Common myeloid progenitor, CD34-positive (primary cell): ENCODE measurements at places on chromosomes 4 and X.

GRCh38 chrX:39398215-39398962 is 597.1 kb downstream of the MID1IP1 start:
- DNase-seq, result no peak

DNA sequence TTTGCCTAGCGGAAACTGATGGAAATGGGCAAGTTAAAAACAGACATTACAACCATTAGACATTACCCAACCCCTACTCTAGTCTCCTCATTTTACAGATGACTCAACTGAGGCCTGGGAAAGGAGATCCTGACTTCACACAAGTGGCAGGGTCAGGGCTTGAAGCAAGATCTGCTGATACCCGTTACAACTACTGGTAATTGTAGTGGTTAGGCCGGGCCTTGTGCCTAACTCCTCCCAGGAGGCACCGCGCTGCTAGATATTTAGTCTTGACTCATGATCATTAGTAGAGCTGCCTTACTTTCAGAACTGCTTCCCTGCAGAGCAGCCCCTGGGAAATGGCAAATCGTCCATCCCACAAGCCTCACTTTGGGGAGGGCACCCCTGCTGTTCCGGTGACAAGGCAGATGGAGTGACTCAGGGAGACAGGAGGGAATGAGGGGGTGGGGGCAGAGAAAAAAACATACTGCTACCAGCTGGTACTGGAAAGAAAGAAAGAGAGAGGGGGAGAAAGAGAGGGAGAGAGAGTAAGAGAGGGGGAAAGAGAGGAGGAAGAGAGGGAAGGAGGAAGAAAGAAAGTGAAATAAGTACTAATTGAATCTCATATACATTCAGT is 12.2 kb downstream of the ARHGEF6 start:
- peak; percentile 81 for DNase-seq

DNA sequence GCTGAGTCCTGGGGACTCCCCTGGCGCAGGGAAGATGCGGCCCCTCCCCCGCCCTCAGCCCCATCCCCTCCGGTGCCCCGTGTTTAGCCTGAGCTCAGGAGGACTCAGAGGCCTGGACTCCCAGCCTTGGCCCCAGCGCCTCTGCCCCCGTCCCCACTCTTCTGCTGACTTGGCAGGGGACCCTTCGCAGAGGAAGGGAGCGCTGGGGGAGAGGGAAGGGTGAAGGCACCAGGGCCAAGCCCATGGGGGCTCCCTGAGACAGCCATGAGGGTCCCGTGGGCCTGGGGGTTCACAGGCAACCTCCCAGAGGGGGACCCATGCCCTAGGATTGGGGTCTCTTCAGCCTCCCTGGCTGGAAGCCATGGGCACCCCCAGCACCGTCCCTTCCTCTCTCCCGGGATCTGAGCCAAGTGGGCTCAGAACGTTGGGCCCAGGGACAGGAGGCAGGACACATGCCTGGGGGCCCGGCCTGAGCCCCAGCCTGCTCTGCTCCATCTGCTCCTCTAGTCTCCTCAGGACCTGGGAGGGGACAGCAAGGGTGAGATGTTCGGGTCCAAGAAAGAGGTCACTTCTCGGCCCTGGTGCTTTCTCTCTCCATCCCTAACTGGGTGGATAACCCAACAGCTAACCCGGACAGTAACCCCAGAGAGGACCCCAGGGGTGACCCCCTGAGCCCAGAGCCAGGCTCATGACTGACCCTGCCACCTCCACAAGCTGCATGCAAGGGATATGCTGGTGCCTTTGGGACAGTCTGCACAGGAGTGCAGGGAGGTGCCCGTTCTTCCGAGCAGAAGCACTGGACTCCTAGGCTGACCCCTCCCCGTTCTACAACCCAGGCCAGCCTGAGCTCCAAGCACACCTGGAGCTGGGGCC is 1.5 kb upstream of the CPLX1 start:
- no peak for DNase-seq

DNA sequence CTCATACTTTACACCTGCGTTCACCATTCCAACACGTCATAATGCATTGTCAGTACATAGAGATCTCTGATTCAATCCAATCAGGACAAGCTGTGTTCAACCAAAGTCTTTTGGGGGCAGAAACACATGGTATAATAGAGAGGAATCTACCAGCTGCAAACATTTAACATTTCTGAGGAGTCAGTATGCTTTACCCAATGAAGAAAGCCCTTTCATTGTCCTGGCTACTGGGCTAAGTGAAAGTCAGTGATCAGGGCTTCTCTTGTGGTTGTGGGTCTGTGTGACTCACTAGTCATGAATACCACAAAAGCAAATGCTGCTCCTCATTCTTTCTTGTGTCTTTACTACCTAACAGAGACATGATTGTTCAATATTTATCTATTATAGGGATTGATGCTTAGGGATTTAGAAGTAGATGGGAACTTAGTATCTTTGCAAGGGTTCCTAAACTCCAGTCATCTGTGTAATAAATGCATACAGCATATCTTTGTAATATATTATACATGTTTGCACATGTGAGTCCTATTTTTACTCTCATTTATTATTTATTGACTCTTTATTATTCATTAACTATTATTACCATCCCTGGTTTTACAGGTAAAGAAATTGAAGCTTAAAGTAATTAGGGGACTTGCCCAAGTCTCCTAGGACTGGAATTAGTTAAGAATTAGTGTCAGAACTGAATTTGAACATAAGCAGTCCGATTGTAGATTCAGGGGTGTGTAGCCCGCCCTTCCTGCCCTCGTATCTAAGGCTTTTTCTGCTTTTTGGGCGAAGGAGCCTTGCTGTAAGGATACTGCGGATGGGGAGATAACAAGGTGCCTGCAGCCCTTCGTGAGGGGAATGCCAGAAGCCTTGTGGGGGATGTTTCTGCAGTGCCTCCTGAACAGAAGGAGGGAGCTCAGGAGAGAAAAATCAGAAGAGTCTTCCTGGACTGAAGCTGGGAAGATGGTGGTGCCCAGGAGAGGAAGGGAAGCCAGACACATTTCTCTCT is 353.1 kb upstream of the BOD1L1 start:
- peak; percentile 52 for DNase-seq

- no peak for DNase-seq
Measured at GRCh38 chr4:170386511-170386910, 296.8 kb upstream of the AADAT start.
